ENCODE measurements at places on chromosomes 3 and 15. TPM values are rescaled to one million over a fixed set of nuclear protein-coding genes. Genes with fewer than 3 reads are reported as not detected.

GRCh38 chr3:112822064-112823055 is 24.3 kb downstream of the CD200R1L start:
- no peak overlapping the region for H3K27ac ChIP-seq
- H3K36me3 ChIP-seq = no peaks in the 10 kb centered on the region
- no peaks in the 10 kb centered on the region for H3K27me3 ChIP-seq
- no peaks in the 10 kb centered on the region for H3K4me1 ChIP-seq
- DNase-seq = no peak

DNA sequence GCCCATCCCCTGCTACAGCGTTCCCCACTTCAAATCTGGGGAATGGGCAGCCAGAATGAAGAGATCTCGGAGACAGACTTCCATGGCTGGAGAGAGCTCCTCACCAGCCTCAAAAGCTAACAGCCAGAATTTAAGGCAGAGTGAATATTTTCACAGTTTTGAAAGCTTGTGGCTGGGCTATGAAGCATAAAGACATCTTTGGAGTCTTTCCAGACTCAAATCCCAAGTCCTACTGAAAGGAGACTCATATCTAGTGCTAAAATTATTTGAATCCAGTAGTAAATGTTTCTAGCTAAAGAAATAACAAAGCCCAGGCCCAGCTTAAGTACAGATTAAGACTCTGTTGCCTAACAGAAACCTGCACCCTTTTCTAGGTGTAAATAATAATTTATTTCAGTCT is 628.4 kb upstream of the ALCAM start:
- no peak for DNase-seq
- no peaks in the 10 kb centered on the region for H3K36me3 ChIP-seq
- no peaks in the 10 kb centered on the region for H3K27me3 ChIP-seq
- no peak overlapping the region for H3K4me3 ChIP-seq
- no peaks in the 10 kb centered on the region for H3K4me1 ChIP-seq
- no peak overlapping the region for H3K27ac ChIP-seq

Gene ZNF502
- total RNA-seq = 3.0 TPM

DNA sequence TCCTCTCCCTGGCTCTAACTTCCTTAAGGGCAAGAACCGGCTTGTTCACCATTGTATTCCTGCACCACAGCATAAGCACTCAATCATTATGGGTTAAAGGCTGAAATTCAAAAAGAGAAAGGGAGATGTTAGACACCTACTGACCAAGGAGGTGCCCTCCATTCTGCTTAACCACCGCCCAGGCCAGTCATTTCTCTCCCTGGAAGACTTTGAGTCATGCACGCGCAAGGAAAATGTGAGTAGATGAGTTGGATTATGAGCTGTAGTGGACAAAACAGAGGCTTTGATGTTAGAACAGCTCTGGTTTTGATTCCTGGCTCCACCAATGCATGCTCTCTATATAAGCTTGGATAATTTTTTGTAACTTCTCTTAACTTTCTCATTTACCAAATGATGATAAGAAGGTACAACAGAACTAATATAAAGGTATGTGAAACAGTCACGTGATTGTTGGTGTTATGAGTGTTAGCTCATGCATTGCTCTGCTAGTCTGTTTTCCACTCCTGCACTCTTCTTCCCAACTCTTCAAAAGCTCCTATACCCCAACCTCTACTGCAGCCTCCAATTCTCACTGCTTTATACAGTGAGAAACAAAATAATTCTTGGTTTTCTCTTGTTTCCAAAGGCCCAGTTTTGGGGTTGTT is 148.4 kb upstream of the ATP11B start:
- peaks cover 18% of the 10 kb centered on the region for H3K27me3 ChIP-seq
- H3K4me1 ChIP-seq = peaks cover 4% of the 10 kb centered on the region
- H3K4me3 ChIP-seq = no peak overlapping the region
- no peaks in the 10 kb centered on the region for H3K36me3 ChIP-seq
- no peak overlapping the region for H3K27ac ChIP-seq

Gene ZBTB47
- total RNA-seq = 0.87 TPM

Gene ALDH1A2
- total RNA-seq = 0.35 TPM

GRCh38 chr3:10198761-10199649 is 34.3 kb downstream of the IRAK2 start:
- peaks cover 61% of the 10 kb centered on the region for H3K4me1 ChIP-seq
- peak overlapping the region; percentile 43 for H3K4me3 ChIP-seq
- peak overlapping the region; percentile 93 for H3K27ac ChIP-seq
- H3K27me3 ChIP-seq = no peaks in the 10 kb centered on the region
- H3K36me3 ChIP-seq = peaks cover 2% of the 10 kb centered on the region

Gene RTP3
- not detected for total RNA-seq
